ENCODE measurements at places on chromosomes 16 and 17. TPM values are rescaled to one million over a fixed set of nuclear protein-coding genes. Genes with fewer than 3 reads are reported as not detected.

DNA sequence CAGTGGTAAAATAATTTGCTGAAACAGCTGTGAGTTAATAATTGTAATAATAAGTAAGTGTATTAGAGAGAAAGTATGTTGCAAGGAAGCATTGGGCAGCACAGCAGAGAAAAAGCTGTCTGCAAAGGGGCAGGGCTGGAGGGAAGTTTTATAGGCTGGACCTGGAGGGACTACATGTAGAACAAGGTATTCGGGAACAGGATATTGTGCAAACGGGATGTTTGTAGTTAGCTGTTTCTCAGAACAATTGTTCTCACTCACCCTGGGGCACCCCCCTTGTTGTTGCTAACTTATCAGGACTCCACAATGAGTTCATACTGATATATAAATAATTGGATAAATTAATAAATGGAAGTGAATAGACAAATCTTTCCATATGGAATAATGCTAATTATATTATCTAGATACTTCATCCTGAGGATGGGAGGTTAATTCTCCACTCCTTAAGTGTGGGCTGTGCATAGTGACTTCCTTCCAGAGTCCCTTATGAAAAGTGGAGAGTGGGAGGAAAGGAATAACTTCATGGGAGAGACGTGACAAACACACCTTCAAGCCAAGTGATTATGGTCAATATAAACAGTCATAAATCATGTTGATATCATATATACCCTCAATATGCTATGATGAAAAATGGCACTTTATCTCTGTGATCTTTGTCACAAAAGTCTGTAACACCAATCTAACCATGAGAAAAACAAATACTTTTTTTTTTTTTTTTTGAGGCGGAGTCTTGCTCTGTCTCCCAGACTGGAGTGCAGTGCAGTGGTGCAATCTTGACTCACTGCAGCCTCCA, 85.4 kb downstream of the PPM1E start:
- no peak for DNase-seq

GRCh38 chr16:52708476-52708875, 161.5 kb upstream of the TOX3 start:
- no peak for DNase-seq

- no peak for DNase-seq
These were observed 33.4 kb upstream of the CLEC18A start for GRCh38 chr16:69917739-69918138.

FNDC8 gene
- not detected for total RNA-seq
